ENCODE measurements at places on chromosomes 7 and 10.

- DNase-seq, result no peak
Observed at GRCh38 chr7:11192506-11192905, 218.8 kb downstream of the PHF14 start.

DNA sequence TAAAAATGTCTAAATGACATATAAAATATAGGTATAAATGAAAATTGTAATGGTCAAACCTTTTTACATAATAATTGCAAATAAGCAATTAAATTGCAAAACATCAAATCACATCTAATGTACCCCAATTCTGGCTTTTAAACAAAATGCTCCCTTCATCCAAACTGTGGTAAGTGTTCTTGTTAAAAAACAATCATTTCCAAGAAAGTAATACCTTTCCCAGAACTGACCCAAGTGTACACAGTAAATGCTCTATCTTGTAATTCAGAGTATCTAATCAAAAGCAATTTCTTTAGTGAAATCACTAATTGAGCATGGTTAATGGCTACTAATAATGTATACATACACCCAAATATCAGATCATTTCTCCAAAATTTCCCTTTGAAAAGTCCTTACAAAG is 28.0 kb downstream of the ITGB1 start:
- no peak for DNase-seq

GRCh38 chr7:257647-257992 is 32.4 kb upstream of the FOXL3 start:
- DNase-seq, result no peak

- DNase-seq, result no peak
Observed at GRCh38 chr7:130914554-130915294, 180.7 kb upstream of the KLF14 start.

GRCh38 chr7:38819463-38819862 is 89.5 kb downstream of the VPS41 start:
- no peak for DNase-seq

DNA sequence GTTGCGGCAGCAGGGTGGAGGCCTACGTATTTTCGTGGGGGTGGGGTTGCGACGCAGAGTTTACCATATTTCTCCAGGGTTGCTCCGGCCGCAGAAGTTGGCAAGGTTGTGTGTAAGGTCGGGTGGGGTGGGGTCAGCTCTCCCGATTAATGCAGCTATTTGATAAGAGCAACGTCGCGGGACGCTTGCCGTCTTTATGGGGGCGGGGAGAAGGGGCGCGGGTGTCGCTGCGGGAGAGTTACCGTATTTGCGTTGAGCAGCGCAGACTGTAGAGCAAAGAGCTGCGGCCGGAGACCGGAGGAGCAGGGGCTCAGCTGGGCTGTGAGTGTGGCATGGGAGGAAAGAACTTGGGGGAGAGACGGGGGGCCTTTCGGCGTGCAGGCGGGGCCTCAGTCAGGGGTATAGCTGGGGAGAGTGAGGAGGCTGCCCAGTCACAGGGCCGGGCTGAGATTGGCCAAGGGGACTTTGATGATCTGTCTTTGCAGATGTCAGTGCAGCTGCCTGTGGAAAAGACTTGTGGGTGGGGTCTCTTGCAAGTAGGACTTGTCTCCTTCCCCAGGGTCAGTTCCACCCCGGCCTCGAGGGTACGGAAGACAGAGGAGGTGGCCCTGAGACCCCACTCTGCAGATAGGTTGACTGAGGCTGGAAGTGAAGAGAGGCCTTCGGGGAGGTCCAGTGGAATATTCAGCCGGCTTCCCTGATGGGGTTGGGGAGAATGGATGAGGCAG is 26.6 kb downstream of the ZNF775 start:
- DNase-seq, result no peak

GRCh38 chr10:25818751-25819150 is 115.3 kb upstream of the MYO3A start:
- no peak for DNase-seq

DNA sequence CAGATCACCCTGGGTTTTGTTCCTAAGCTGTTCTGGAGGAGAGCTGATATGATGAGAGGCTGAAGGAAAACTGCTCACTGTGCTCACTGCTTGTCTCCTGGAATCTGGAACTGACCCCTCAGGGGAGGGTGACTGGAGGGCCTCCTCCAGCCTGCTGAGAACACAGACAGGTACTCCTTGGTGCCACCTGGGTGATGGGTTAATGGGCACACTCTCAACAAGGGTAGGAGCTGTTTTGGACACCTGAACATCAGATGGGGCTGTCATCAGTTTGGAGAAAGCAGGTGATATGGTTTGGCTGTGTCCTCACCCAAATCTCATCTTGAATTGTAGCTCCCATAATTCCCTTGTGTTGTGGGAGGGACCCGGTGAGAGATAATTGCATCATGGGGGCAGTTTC is 58.1 kb upstream of the SORCS3 start:
- no peak for DNase-seq

DNA sequence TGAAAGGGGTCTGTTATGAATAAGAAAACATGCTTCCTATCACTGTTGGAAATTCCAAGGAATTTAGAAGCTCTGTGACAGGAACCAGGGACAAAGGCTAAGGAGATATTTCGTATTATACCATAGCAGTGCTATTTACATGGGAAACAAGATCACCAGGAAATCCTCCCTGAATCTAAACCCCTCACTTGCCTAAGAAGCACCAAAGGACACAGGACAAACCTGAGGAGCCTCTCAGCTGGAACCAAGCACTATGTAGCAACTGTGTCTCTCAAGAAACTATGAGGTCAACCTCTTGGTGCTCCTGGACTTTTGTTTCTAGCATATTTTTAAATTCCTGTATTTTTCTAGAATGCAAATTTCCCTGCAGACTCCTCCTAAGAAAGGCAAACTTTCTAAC is 20.8 kb upstream of the IFIT1B start:
- no peak for DNase-seq

DNA sequence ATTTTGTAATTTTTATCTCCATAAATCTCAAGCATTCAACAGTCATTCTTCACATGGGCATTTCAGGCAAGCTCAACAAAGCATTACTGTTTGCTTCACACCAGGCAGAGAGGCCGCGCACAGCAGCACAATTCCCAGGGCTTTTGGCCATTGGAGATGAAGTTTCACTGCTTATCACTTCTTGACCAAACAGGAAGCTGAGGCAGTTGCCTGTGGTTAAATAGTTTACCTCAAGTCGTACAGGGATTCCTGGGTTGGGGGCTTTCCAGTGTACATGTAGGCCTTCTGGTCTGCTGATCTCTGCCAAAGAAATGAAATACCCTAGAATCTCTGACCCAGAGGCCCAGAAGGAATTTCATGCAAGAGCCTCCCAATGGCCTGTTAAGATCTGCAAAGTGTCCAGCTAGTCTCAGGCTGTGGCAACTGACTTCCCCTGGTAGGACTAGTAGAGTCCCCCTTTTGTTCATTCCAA is 11.2 kb upstream of the PRDX3 start:
- DNase-seq, result no peak

DNA sequence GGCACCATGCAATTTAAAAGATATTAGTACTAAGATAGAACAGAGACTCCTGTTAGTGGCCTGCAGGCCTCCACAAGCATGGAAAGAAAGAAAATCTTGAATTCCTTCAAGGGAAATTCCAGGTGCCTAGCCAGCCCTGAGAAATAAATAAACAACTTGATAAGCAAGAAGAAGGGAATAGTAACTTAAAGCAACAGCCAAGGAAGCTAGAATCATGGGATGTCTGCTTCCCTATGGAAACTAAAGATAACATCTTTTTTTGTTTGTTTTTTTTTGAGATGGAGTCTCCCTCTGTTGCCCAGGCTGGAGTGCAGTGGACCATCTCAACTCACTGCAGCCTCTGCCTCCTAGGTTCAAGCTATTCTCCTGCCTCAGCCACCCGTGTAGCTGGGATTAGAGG is 128.6 kb downstream of the SKIDA1 start:
- DNase-seq, result no peak

GRCh38 chr10:58439632-58440364 is 54.6 kb downstream of the TFAM start:
- DNase-seq, result no peak

GRCh38 chr10:91573320-91573719 is 59.6 kb downstream of the PPP1R3C start:
- DNase-seq, result no peak

GRCh38 chr7:112411186-112411795 is 39.0 kb upstream of the IFRD1 start:
- peak; percentile 7 for DNase-seq

DNA sequence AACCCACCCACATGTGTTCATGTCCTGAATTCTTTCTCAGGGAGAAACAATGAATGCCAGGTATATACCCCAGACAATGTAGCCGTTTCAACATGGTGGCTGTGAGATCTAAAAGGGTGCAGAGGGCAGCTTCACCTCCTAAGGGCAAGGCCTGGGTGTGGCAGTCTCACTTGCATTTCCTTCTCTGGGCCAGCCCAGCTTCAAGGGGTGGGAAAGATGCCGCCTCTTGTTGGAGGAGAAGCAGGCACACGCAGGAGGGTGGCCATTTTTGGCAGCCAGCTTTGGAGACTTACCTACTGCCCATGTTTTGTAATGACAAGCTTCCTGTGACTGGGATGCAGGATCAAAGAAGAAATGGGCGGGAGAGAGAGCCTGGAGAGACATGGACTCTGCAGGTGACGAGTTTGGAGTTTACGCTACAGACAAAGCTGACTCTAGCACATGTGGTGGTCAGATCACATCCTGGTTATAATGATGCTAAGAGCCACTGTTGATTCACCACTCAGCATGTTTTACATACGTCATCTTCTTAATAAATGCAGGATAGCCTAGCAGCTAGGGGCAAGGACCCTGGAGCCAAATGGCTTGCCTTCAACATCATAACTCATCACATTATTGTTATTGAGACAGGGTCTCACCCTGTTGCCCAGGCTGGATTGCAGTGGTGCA is 116.6 kb downstream of the ANLN start:
- DNase-seq, result no peak

GRCh38 chr7:134698481-134698880 is 51.8 kb downstream of the BPGM start:
- DNase-seq, result no peak

DNA sequence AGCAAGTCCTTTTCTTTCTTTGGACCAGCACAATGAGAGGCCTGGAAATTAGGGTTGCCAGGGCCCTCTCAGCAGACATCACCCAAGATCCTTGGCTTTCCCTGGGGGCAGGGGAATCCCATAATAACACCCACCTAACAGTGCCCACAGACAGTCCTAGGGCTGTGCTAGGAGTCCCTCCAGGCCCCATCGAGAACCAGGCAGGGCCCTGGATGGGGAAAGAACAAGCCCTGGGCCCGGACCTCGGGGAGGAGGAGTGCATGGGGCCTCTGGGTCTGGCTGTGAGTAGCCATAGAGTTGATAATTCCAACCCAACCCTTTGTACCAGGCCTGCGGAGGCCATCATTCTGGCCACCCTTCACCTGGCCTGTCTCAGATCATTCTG is 201.2 kb upstream of the ZMIZ1 start:
- no peak for DNase-seq

- peak; percentile 71 for DNase-seq
Observed at GRCh38 chr7:30163231-30163894, 28.6 kb downstream of the MTURN start.

DNA sequence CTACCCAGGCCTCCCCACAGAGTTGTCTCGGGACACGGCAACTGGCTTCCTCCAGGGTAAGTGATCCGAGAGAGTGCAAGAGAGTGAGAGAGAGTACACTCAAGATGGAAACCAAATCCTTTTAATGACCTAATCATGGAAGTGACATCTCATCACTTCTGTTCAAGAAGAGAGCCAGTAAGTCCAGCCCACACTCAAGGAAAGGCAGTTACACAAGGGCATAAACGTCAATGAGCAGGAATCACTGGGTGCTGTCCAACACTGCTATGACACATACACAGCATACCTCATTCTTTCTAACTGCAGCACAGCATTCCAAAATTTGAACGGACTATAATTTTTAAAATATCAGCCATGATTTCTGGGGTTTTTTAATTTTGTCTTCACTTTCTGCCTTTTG is 29.3 kb upstream of the OSBPL3 start:
- DNase-seq, result no peak

GRCh38 chr10:45241865-45242520 is 73.4 kb downstream of the OR13A1 start:
- DNase-seq, result no peak
